SK-N-DZ (cell line): ENCODE measurements at places on chromosomes 4 and X.

- DNase-seq: no peak
These were observed 67.9 kb downstream of the PKD2 start for GRCh38 chr4:88075336-88075735.

- DNase-seq: no peak
These were observed 193.6 kb downstream of the COX7B2 start for GRCh38 chr4:46715468-46715867.

DNA sequence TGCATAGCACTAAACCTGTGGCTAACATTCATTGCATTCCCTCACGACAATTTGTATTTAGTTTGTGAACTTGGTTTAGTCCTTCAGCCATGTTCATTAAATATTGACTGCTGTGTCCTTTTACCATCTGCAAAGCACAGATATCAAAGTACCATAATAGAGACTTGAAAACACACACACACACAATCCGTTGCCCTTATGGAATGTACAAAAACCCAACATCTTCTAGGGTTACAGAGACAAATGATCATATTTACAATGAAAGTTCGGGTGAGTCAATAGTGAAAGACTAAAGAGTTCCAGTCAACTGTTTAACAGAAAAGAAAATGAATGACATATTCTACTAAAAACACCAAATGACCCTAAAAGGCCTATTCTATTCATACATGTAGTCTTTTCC is 50.8 kb upstream of the TXK start:
- DNase-seq: no peak

DNA sequence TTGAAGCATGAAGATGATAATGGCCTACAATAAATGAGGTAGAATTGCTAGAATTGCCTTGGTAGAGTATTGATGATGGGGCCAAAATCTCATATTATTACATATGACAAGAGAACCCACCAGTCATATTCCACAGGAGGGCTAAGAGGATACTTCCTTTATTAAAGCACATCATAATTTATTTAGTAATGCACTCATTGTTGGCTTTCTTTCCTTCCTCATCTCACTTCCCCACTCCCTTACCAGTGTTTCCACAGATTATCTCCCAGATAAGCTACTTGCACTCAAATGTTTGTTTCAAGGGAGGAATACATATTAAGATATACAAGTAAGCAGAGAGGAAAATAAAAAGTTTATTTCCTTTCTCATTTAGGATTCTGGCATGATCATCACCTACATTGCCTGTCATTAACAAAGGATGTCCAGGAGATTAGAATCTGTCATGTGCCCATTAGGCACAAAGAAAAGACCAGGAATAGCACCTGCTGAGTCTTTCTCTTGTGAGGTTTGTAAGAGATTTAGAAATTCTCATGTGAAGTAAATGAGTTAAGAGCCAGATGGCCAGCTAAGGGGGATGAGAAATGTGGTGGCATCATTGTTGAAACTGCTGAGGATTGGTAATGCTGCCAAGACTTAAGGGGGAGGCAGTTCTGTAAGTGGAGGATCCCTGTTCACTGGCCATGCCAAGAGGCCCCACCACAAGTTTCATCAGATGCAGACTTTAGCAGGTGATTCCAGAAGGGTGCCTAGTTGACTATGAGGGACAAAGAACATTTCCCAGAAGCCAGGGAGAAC is 52.4 kb upstream of the PRDM8 start:
- no peak for DNase-seq

GRCh38 chrX:147781844-147782243 is 129.9 kb upstream of the FMR1 start:
- no peak for DNase-seq

DNA sequence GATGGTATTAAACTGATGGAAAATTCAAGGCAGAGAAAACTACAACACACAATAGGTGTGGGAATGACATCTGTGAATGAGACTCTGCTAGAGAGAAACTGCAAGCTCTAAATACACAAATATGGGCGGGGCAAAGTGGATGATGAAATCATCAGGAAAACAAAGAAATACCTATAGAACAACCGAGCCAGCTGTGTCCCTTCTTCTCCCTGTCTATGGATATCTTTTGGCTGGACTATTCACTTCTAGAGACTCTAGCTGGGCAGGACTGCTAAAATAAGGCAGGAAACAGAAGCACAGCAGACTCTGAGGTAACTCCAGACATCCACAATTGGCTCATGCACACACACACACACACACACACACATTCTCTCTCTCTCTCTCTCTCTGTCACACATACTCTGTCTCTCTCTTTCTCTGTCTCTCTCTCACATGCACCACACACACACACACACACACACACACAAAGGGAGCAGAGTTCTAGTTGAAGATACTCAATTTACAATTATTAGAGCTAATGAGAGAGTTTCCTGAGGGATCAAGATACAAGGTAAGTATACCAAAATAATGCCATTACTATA is 27.2 kb upstream of the EDNRA start:
- no peak for DNase-seq

DNA sequence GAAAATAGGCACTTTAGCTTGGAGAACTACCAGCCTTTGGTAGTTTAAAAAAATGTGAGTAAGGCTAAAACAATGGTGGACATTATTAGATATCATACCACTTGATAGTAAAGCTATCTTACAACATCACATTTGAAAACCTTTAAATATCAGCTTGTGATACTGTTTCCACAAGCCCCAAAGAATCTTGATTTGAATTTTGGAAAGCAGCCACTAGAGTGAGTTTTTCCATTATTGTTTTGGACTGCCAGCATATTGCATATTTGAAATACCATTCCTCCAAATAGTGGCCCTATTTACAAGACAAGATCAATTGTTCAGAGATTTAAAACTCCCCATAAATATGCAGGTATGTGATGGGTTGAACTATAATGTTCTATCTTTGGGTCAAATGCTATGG is 303.0 kb upstream of the PRPS2 start:
- DNase-seq: no peak

GRCh38 chr4:181987392-181987791 is 255.8 kb upstream of the TENM3 start:
- DNase-seq: no peak

- DNase-seq: no peak
These were observed 184.8 kb downstream of the FBXW7 start for GRCh38 chr4:152351080-152351479.

DNA sequence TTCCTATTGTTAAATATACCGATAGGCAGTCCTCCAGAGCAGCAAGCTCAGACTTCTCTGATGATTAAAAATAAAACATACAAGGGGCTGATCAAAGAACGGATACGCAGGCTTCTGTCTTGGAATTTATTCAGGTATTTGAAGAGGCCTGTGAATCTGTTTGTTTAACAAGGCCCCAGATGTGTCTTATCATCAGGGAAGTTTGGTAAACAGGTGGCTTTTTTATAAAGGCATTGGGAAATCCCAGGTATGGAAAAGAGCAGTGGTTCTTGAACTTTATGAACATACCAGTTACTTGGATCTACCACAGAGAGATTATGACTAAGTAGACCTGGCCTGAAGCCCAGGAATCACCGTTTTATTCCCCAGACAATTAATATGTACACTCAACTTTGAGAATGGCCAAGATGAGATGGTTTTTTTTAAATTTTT is 47.9 kb downstream of the SOWAHB start:
- no peak for DNase-seq

DNA sequence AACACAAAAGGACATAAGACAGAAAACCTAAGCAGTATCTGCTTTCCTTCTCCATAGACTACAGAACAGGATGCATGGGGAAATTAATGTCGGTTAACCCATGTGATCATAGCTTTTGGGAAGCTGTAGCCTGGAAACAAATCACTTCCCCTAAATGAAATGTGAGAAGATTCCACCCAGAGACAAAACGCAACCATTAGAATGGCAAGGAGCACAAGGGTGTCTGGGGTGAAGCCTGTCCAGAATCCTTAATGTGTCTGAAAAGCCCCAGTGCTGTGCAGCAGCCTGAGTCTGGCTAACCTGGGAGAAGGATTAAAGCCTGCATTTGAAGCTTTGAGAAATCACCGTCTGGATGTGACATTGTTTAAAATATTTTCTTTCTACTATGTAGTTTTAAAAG is 213.3 kb downstream of the ANKRD50 start:
- DNase-seq: peak; percentile 21

GRCh38 chr4:65635051-65635821 is 35.1 kb downstream of the EPHA5 start:
- DNase-seq: no peak

DNA sequence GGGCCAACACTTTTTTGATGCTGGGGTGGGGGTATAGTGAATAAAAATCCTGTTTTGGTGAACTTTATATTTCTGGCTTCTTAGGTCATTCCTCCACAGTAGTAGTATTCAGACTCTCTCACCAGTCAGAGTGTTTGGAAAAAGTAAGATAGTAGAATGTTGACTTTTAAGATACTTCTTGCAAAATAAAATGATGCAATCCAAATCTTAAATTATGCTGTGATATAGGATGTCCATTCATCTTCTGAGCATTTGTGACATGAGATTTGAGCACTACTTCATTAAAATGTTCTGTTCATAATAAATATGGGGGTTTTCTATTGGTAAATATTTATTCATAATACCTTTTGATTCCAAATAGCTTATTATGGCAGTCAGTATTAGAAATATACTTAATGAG is 70.1 kb downstream of the BMP2K start:
- DNase-seq: no peak
